ENCODE measurements at places on chromosomes 1 and 21.

DNA sequence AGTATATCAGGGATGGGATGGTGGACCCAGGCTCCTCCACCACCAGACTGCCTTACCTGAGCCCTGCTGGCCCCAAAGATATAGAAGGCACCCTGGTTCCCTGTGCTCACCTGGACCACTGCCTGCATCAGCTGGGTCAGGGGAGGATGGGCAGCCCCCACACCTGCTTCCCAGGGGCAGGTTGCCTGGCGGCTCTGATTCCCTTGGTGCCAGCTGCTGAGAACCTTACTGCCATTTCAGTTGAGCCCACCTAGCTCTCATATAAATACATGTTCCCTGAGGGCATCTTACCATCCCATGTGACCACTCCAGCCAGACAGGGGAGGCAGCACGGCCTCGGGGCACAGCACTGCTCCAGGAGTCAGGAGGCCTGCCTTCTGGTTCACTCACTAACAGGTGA lies 24.4 kb downstream of the PSEN2 start:
- no peak for DNase-seq

DNA sequence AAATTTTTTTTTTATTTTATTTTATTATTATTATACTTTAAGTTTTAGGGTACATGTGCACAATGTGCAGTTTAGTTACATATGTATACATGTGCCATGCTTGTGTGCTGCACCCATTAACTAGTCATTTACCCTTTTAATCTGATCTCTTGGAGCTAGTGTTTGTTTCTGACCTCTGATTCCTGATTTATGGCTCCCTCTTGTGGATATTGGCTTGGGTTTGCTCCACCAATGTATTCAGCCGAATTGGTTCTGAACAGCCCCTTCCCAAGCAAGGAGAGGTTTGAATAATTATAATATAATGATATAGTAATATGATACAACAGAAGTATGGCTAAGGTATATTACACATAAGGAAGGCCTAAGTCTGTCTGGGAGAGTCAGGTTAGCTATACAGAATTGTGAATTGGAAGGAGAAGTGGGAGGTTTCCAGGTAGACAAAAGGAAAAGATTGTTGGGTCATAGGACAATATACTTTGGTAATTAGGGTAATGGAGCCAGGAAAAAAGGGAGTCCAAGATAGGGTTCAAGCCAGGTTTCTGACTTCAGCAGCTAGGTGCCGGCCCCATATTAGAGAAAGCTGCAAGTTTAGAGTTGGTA lies 53.1 kb upstream of the HMCN1 start:
- peak; percentile 79 for DNase-seq

DNA sequence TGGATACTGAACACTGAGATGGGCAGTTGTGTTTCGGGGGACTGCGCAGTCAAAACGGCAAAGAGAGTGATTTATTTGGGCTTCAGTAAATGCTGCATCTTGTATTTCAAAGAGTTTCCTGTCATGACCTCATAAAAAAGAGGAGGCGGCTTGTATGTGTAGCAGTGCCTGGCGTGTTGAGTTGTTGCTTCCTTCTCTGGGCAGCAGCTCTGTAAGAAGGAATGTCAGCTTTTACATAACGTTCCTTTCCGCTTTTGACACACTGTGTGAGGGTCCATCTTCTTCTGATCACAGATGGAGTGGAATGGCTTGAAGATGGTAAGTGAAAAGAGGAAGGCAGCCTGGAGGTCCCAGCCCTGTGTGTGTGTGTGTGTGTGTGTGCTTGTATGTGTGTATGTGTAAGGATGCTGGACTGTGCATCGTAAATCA lies 941 bp downstream of the ELAVL4 start:
- DNase-seq, result no peak

GRCh38 chr1:21295002-21295401 lies 4.7 kb upstream of the ECE1 start:
- no peak for DNase-seq

GRCh38 chr1:31954607-31955283 lies 16.6 kb upstream of the PTP4A2 start:
- DNase-seq, result peak; percentile 91

DNA sequence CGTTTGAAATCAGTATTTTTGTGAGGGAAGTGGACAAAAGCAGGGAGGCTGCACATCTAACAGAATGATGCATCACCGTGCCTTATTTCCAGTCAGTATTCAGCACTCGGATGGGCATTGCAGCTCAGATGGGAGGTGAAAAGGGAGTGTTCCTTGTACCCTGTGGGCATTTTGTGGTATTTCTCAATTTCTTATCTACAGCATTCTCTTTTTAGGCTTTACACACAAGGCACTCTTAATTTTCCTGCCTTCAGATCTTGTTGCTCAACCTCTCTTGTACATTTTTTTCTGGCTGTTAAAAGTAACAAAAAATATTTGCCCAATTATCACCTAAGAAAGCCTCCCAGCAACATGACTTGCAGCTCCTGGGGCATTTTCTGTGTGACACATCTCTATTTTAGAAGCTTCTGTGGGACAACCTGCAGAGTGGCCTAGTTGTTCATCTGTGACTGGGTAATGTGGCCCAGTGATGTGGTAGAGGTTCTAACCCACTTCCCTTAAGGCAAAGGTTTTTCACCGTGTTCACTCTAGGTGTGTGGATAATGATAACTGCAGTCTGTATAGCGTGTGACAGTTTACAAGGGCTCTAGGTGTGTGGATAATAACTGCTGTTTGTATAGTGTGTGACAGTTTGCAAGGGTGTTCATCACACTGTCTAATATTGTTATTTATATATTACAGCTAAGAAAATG lies 257.2 kb downstream of the PTGER3 start:
- no peak for DNase-seq

Data from SK-MEL-5 (cell line).